ENCODE measurements at places on chromosomes 2 and 18. TPM values are rescaled to one million over a fixed set of nuclear protein-coding genes. Genes with fewer than 3 reads are reported as not detected.

DNA sequence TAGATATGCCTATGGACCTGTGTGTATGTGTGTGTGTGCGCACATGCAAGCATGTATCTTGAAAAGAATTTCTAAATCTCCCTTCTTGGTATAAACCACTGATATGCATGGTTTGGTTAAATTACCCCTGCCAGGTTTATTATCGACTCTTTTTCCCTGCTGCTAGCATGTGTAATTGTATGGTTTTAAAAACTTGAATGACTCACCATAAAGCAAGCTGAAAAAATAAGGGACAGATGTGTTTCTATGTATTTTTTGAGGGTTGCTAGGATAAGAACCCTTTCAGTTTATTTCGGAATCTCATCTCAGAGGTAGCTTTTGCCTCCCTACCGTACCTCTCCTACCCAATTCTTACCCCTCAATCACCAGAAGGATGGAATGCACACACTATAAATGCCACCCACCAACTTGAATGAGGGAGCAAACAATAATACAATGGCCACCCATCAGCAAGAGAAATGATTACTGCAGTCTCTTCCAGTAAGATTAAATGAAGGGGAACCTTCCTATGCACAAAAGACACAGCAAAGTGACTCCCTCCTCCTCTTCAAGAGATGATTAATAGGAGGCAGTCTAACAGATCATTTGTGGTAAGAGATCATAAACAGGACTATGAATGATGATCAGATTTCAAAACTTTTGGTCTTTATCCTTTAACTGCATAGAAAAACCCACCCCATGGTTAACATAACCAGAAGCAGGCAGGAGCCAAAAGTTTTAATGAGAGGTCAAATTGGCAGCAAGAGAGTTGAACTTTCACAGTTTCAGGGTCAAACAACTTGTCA lies 357.2 kb downstream of the SATB2 start:
- DNase-seq, result no peak

GRCh38 chr18:35379421-35379820 lies 2.3 kb upstream of the ZNF396 start:
- no peak for DNase-seq

The ELOA2 gene
- not detected for total RNA-seq

GRCh38 chr2:190656301-190656700 lies 7.4 kb downstream of the NAB1 start:
- no peak for DNase-seq

The VIL1 gene
- total RNA-seq, result 0.54 TPM

- no peak for DNase-seq
These were observed 136.3 kb upstream of the SLC39A10 start for GRCh38 chr2:195520671-195521155.

The GKN1 gene
- not detected for total RNA-seq

GRCh38 chr2:120352696-120353590 lies 7.0 kb downstream of the INHBB start:
- no peak for DNase-seq

The TTC27 gene
- total RNA-seq, result 18.4 TPM

The SEMA4F gene
- 18.1 TPM for total RNA-seq

The NCKAP5 gene
- 2.1 TPM for total RNA-seq

DNA sequence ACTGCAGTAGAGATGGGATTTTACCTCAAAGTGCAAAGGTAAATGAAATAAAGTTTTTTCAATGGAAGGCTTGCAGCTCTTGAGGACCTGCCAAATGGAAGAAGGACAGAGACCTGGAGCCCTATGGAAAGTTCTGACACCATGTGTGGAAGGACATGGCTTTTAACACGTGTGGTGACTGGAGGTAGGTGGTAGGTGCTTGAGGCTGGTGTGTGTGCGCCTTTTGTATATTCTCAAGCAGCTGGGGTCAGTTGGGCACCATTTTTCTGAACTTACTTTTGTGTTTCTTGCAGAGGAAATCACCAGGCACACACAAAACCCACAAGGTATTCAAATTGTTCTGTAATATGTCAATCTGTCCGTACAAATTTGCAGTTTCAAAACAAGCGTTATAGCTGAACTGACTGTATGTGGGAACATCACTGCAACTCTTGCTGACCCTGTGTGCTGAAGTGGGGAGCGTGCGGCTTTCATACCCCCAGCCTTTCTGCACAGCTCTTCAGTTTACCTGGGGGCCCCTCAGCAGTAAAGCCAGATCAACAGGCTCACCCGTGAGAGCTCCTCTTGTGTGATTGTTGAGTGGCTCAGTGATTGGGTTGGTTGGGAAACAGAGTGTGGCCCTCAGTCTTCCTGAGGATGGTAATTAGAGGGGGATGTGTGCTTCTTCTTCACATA lies 363 bp downstream of the GREB1 start:
- no peak for DNase-seq

The NIFK gene
- total RNA-seq, result 46.6 TPM

- DNase-seq, result peak; percentile 89
These were observed 27.5 kb downstream of the SIX2 start for GRCh38 chr2:44981714-44982108.

DNA sequence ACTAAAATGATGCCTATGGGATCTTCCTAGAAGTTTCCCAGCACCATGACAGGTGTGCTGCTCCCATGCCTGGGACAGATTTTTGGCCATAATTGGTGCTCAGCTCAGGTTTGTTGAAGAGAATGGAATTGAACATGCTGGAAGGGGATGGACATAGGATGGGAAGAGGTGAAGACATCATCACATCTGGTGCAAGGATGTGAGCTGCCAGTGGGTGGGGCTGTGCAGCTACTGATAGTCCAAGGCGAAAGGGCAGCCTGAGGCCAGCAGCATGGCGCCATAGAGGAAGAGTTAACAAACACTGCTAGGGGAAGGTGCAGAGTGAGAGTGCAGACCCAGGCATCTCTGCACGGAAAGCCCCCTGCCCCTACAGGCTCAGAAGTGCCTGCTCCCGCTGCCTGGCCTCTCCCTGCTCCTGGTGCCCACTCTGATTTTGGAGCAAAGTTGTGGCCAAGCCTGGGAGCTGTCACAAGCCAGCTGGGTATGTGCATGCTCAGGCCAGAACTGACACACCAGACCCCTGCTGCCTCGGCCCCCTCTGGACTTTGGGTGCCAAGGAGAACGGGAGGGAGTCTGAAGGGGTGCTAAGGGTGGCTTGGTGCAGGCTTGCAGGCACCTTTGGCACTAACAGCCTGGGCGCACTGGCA lies 178.6 kb downstream of the ZBTB7C start:
- DNase-seq, result no peak

The LANCL1 gene
- total RNA-seq, result 67.4 TPM

The MEP1B gene
- total RNA-seq, result 0.18 TPM

DNA sequence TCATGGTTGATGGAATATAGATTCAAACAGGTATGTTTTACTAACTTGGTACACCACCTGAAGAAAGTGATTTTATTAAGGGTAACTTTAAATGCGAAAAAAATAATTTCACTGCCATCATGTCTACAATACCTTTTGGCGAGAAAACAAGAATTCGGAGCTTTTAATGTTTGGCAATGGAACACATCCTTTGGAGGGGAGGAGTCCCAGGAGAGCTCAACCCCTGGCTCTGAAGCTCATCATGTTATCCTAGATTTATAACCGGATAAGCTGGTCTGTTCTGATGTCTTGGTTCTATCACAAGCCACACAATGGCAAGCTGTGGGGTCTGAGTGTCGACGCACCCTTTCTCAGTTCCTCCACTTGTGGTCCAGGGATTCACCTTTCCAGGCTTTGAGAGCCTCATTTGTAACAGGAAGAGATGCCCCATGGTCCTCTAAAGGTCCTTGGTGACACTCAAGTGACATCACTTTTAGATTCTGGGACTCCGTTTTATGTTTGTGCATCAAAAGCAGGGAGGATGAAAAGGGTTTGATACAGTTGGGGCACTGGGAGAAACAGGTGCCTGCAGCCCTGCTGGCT lies 172.7 kb downstream of the BCL2 start:
- DNase-seq, result no peak

- DNase-seq, result no peak
These were observed 43.4 kb downstream of the MBP start for GRCh38 chr18:77088963-77089722.

- no peak for DNase-seq
These were observed 389.0 kb upstream of the ETAA1 start for GRCh38 chr2:67008155-67008554.

DNA sequence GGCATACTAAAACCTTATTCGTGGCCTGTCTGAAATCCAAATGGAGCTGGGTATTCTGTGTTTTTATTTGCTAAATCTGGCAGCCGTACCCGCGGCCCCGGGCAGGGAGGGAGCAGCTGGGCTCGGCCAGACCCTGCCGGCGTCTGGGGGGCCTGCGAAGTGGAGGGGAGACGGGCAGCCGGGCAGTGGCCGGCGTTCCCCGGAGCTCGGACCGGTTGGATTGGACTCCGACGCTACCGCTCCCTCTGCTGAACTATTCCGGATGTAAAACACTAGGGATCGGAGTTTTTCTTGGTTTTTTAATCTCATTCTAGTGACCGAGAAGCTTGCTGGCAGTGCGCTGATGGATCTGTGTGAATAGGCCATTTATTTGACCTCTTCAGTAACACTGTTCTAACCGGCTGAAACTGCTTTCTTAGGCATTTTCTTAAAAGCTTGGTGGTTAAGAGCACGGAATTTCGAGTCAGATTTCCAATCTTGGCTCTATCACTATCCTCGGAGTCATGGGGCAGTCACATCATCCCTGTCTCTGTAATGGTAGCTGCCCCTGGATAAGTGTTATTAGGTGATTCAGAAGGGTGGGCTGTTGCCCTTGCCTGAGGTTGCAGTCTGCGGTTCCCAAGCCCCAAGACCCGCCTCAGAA lies 694 bp downstream of the UNC50 start:
- DNase-seq, result peak; percentile 54

The AGXT gene
- total RNA-seq, result not detected

The ZNF142 gene
- 34.1 TPM for total RNA-seq

- no peak for DNase-seq
These were observed 1708.9 kb upstream of the CELF4 start for GRCh38 chr18:39274535-39274934.

The CCDC88A gene
- 60.1 TPM for total RNA-seq

GRCh38 chr2:68537809-68538208 lies 70.4 kb downstream of the APLF start:
- no peak for DNase-seq

The SKA1 gene
- total RNA-seq, result 5.0 TPM

- DNase-seq, result no peak
These were observed 237.0 kb upstream of the FOSL2 start for GRCh38 chr2:28155627-28156026.

The C1QL2 gene
- total RNA-seq, result not detected

DNA sequence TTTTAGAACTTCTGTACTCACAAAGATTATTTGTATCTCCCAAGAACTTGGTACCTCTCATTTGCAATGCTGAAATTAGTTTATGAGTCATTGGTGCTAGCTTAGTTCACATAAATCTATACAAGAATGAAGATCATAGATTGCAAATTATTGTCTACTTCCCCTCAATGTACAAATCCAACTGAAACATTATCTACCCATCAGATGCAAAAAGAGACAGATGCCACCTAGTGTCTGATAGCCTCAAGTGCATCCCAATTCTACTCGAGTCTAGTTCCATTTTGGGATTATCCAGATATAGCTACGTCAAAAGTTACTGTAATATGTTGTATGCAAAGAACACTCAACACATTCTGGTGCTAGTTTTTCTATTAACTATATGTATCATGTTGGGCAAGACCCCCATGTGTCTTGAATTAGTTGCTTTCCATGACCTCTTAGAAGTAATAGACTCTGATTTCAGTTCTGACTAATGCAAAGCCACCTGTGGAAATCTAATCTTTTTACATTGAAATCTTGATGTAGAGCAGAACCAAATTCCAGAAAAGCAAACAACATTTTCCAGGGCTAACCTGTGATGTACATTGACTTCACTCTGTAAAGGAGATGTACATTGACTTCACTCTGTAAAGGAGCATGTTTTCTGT lies 210.0 kb downstream of the RBM43 start:
- no peak for DNase-seq

DNA sequence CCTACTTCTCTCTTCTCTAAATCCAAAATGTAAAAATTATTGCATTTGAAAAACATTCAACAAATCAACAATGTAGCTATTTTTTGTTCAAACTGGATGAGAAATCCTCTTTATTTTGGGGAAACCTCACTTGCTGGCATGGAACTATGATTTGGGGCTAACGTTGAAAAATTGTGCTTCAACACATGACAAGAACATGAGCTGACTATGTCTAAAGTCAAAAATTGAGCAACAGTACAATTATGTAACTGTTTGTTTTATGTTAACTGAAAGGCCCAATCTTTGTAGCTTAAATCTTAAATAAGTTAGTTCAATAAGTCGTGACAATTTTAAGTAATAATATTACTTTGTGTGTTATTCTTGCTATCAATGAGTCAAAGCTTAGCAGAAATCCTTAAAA lies 67.3 kb downstream of the TMEFF2 start:
- no peak for DNase-seq

The RIT2 gene
- not detected for total RNA-seq

The IL1RL1 gene
- total RNA-seq, result 0.09 TPM

- DNase-seq, result no peak
These were observed 73.9 kb upstream of the UXS1 start for GRCh38 chr2:106267997-106268396.

DNA sequence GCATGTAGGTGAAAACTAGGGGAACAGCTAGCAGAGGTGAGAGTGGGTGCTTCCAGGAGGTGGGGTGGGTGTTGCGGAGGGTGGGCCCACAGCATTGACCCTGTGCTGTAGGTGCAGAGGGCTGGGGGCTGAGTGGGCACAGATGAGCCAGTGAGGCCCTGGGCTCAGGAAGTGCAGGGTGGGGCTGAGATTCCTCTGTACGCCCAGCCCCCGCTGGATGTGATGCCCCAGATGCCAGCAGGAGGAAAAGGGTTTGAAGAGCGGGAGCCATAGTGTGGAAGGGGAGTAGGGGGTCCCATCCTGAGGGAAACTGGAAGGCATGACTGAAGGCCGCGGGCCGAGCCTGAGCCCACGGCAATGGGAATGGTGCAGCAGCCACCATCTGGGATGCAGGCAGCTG lies 14.1 kb upstream of the OTOS start:
- DNase-seq, result no peak

The LIMS3 gene
- total RNA-seq, result 3.1 TPM

The COLEC11 gene
- total RNA-seq, result 10.1 TPM

DNA sequence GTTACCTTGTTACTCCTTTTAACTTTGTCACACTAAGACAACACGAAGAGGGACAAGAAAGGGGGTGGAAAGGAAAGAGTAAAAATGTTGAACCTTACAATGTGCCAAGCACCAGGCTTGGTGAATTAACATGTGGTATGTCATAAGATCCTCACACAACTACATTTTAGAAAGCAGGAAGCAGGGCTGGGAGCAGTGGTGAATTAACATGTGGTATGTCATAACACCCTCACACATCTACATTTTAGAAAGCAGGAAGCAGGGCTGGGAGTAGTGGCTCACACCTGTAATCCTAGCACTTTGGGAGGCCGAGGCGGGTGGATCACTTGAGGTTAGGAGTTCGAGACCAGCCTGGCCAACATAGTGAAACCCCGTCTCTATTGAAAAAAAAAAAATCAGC lies 159.3 kb upstream of the CHAC2 start:
- DNase-seq, result no peak

- no peak for DNase-seq
These were observed 61.1 kb downstream of the MEIS1 start for GRCh38 chr2:66495788-66496640.

The TRPM8 gene
- total RNA-seq, result not detected

Data from mesothelial cell of epicardium (in vitro differentiated cells).